NCI-H187 (cell line): ENCODE measurements at places on chromosomes 1 and 21.

DNA sequence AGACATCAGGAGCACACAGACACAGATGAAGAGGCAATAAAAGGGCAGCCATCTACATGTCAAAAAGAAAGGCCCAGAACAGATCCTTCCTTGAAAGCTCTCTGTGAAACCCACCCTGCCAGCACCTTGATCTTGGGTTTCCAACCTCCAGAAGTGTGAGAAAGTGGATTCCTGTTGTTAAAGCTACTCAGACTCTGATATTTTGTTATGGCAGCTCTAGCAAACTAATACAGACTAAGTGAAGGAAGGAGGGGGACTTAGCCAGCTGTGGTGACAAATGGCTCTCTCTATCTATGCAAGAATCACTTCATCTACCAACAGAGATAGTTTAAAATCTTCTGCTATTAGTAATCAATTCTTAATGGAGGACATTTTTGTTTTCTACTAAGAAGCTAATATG is 10.4 kb downstream of the SAMSN1 start:
- no peak for DNase-seq

GRCh38 chr1:158251163-158251562 is 3.1 kb upstream of the CD1A start:
- no peak for DNase-seq

DNA sequence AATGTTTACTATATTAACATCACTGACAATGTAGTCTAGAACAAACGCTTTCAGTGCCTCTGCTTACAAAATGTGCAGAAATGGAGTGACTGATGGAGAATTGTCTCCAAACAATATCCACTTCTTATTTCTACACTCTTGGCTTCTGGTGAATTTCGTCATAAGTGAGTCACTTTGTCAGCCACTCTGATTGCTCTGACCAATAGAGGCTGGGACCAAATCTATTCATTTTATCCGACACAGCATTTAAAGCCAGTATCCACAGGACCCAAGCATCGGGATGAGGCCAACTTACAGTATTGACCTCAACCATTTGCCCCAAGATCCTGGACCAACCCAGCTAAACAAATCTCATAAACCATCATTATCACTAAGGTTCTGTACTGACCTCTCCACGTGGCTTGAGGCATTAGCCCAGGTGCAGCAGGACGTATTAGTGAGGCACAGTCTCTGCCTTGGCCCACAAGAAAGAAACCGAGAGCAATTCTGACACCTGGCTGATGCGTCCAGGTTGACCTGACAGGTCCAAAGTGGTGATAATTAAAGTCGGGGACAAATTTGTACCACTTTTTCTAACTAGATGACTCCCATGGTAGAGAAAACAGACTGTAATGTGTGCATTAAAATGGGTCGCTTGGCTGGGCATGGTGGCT is 53.3 kb upstream of the ERO1B start:
- DNase-seq: no peak

GRCh38 chr1:107003972-107004371 is 52.5 kb upstream of the PRMT6 start:
- DNase-seq: no peak

DNA sequence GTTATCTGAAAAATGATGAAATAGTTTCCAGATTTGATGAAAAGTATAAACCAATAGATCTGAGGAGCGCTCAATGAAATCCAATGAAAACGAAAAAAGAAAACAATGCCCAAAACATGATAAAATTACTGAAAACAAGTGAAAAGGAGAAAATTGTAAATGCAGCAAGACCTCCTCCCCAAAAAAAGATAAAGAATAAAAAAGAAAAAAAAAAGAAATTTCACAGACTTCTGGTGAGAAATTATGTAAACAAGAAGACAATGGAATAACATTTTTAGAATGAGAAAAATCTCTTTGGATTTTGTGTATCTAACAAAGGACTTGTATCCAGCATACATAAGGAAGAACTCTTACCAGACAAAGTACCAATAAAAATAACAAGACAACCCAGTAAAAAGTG is 134.2 kb downstream of the DNAH14 start:
- no peak for DNase-seq

GRCh38 chr1:100578201-100578600 is 40.3 kb downstream of the GPR88 start:
- DNase-seq: no peak

DNA sequence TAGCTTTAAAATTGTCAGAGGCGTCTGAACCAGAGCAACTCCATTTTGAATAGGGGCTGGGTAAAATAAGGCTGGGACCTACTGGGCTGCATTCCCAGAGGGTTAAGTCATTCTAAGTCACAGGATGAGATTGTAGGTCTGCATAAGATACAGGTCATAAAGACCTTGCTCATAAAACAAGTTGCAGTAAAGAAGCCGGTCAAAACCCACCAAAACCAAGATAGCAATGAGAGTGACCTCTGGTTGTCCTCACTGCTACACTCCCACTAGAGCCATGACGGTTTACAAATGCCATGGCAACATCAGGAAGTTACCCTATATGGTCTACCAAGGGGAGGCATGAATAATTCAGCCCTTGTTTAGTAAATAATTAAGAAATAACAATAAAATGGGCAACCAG is 143.6 kb downstream of the GABPA start:
- no peak for DNase-seq

- DNase-seq: no peak
These were observed 127.3 kb upstream of the KIAA0040 start for GRCh38 chr1:175319912-175320230.
